ENCODE measurements at places on chromosomes 5 and 9.

GRCh38 chr5:141260458-141261237 is 15.5 kb downstream of the PCDHB15 start:
- no peak for DNase-seq

- no peak for DNase-seq
These were observed 5.5 kb upstream of the DNAJB5 start for GRCh38 chr9:34984049-34984448.

DNA sequence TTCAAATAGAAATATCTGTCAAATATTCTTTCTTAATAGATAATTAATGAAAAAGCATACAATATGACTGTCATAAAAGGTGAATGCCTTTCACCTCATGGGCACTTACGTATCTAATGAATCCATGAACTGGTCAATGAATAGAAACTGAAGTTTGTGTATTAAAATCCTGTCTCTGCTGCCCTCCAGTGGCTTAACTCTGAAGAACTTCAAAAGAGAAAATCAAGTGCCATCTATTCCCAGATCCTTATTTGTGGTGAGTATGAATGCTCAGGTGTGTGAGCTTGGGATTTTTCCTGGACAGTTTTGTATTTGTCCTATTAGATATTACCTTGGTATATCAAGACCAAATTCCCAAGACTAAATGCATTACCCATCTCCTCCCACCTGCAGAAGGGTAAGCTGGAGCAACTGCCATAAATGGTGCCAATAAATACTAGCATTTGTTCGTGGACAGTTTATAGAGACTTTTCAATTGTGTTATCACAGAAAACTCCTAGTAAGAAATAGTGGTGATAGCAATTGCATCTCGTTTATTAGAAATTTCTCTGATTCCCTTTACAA is 44.0 kb upstream of the SVEP1 start:
- DNase-seq = no peak

- no peak for DNase-seq
These were observed 45.4 kb upstream of the MYOT start for GRCh38 chr5:137822158-137822764.

GRCh38 chr9:89642789-89643188 is 38.0 kb downstream of the GADD45G start:
- no peak for DNase-seq

DNA sequence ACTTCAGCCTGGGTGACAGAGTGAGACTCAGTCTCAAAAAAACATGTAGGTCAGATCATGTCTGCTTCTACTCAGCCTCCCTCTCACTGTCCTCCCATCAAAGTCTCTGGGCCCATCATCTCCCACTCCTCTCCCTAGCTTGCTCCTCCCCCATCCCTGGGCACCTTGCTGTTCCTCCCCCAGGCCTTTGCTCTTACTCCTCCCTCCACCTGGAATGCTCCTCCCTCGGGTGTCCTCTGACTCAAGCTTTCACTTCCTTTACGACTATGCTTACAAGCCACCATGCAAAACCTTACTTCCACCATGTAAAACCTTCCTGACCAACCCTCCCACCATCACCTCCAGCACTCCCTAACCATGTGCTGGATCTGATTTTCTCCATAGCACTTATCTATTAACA is 51.5 kb downstream of the MTMR12 start:
- DNase-seq = no peak

GRCh38 chr5:6572825-6573380 is 59.9 kb downstream of the NSUN2 start:
- no peak for DNase-seq

GRCh38 chr5:150402901-150403342 is 9.8 kb downstream of the CD74 start:
- DNase-seq = no peak

GRCh38 chr9:73009649-73010288 is 56.9 kb upstream of the ALDH1A1 start:
- no peak for DNase-seq

- no peak for DNase-seq
These were observed 194.3 kb upstream of the MAP3K1 start for GRCh38 chr5:56620903-56621677.

DNA sequence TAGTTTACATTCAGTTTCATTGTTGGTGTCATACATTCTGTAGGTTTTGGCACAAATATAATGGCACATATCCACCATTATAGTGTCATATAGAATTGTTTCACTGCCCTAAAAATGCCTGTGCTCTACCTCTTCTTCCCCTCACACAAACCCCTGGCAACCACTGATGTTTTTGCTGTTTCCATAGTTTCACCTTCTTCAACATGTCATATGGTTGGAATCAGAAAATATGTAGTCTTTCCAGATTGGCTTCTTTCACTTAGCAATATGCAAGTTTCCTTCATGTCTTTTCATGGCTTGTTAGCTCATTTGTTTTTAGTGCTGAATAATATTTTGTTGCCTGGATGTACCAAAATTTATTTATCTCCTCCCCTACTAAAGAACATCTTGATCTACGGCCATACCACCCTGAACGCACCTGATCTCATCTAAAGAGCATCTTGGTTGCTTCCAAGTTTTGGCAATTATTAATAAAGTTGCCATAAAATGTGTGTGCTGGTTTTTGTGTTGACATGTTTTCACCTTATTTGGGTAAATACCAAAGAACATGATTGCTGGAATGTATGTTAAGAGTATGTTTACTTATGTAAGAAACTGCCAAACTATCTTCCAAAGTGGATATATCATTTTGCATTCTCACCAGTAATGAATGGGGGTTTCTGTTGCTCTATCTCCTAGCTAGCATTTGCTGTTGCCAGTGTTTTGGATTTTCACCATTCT is 17.0 kb upstream of the CDK20 start:
- DNase-seq = no peak

GRCh38 chr9:133583586-133583985 is 25.6 kb downstream of the FAM163B start:
- DNase-seq = no peak

DNA sequence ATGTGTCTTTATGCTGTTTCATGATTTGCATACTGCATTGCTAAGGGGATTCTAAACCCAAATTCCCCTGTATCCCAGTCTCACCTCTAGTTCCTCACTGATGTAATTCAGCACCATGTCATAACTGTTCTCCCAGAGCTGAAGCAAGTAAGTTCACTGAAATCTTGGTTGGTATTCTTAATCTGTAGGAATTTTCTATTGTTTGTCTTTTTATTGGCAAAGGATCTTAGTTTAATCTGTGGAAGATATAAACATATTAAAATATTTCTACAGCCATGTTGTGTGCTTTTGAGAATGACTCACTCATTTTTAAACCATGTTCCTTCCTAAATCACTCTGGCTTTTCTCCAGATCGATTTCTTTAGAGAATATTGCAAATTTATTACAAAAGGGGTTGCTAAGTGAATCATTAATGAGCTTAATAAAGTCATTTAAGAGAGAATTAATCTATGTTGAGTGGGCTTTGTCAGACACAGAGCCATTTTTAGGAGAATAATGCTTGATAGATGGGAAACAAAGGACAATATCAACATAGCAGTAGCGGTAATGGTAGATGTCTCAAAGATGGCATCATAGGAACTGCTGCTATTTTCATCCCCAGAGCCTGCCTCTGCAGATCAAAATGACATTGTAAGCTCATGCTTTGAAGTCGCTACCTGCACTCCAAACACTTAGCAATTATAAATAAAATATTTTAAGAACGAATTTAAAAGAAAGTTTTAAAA is 110.0 kb downstream of the ENC1 start:
- DNase-seq = no peak
